Stimulated activated CD4-positive, alpha-beta T cell treated with anti-CD3 and anti-CD28 coated beads, Interleukin-4, amount 100 ng/mL, for 24 hours (primary cell): ENCODE measurements at places on chromosomes 7 and 10.

DNA sequence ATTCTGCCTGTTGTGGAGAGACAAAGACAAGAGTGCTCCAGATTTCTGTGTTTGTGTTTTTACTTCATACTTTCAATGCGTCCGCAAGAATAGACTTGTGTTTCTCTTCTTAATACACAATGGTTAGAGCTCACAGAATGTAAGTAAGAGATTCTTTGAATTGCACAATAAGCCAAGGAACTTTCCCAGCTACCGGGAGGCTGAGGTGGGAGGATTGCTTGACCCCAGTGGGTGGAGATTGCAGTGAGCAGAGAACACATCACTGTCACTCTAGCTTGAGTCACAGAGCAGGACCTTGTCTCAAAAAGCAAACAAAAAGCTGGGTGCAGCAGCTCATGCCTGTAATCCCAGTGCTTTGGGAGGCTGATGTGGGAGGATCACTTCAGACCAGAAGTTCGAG, 250.7 kb upstream of the MYO3A start:
- DNase-seq: no peak

DNA sequence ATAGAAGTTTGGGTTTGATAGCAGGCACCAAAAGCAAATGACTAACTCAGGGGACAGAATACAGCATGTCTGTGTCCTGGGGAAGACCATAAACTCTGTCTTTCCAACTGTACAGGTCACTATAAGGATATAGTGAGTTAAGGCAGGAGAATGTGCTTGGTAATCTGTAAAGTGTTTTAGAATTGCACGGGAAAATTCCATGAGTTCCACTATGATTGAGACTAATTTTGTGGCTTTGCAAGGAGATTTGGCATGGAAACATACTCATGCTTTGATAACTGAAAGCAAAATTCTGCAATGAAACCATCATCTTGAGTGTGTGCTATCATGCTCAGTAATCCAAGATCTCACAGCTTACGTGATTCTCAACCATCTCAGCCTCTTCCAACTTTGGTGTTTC, 152.6 kb downstream of the PKD1L1 start:
- DNase-seq: no peak

- no peak for DNase-seq
Observed at GRCh38 chr7:48176356-48176893, 5.2 kb downstream of the ABCA13 start.

DNA sequence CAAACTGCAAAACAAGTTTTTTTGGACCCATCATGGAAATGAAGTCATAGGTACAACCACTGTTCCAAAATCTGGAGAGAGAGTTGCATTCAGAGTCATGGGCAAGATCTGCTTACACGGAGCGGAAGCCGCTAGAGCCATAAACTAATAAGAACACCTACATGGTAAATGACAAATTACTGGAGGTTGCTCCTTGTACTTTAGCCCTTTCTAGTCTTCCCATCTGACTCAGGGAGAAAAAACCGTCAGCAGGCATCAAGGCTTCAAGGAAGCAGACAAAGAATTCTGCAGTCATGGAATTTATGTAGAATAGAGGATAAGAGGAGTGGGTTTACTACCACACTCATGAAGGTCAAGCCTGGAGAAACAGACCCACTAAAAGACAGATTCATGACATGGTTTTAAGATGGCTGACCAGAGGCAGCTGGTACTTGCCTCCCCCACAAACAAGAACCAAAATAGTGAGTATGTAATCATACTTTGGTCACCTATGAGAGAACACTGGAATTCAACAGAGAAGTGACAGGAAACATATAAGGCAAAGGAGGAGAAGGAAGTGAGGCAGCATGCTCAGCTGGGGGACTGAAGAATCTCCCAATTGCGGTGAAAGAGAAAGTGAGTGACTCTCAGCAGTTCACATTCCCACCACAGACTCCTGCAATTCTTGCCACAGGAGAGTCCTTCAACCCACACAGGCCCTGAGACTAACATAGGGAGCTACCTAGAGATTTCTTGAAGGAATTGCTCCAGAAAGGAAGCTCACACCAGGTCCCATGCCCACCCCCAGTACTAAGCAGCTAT, 42.4 kb upstream of the ASAH2 start:
- no peak for DNase-seq

GRCh38 chr7:32659853-32660252, 164.6 kb downstream of the AVL9 start:
- DNase-seq: no peak

DNA sequence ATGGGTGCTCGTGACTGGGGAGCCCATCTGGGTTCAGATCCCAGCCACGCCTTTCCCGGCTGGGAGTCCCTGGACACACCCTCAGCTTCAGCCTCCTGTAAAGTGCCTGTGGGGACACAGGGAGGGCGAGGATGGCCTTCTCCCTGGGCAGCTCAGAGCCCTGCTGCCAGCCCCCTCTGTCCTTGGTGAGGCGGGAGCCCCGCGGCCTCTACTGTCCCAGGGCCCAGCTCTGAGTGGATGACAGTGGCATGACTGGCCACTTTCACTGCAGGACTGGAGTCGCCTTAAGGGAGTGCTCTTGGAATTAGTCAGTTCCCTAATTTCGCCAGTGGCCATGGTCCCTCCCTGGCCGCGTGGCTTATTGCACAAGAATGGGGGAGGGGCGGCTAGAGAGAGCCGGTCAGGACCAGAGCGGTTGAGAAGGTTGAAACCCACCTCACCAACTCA, 4.6 kb downstream of the BRI3 start:
- DNase-seq: no peak

DNA sequence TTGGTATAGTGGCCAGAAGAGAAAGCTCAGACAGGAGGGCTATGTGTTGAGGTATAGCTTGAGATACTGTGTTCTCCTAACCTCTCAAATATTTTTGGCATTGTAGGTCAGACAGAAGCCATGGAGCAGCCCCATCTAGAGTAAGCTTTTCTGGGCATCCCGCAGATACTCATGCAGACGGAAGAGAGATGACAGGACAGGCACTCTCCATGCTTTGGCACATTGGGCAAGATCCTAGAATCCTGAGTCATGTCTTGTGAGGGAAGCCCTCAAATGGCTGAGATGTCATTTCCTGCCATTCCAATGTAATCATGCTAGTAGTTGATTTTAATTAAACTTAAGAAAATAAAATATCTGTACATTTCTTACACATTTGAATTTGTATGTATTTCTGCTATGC, 16.8 kb upstream of the KIF20B start:
- no peak for DNase-seq

DNA sequence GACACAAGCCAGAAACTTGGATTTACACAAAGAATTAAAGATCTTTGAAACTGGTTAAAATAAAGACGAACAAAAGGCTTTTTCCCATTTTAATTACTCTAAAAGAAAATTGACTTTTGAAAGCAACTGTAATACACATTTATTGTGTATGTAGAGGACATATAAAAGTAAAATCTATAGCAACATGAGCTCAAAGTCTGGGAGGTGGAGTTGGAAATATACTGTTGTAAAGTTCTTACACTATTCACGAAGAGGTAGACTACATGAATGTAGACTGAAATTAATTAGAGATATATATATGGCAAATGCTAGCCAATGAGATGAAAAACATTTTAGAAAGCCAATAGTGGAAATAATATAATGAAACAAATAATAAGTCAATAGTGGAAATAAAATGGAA, 251.0 kb downstream of the AHR start:
- DNase-seq: no peak

DNA sequence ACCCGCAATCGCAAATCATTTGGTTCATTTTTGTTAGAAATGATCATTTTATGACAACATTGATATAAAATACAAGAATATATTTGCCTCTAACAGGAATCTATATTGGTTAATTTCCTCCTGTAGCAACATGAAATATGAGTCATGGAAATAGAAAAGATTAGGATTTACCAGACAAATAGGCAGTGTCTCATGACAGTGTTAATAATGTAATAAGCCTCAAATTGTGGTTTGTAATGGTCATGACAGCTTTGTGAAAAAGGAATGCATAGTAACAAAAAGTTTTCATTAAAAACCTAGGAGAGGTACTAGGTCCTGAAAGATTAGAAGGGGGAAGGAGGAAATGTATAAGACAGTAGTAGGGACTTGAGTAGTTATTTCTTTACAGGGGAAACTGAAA, 7.9 kb upstream of the SLK start:
- DNase-seq: no peak

DNA sequence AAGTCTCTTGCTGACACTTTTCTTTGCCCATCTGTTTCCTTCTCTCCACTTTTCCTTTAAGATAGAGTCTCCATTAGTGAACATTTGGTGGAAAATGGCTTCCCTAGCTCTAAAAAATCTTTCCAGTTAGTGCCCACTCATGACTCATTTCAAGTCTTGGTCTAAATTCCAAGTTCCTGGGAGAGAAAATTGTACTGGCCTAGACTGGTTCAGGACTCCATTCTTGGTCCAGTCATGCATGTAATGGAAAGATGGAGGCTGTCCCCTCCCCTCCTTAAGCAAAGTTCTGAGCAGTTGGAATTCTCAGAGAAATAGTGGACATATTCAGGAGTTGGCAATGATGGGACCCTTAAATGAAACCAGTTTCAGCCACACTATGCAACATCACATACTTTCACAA, 3.8 kb upstream of the ALDH18A1 start:
- DNase-seq: no peak

DNA sequence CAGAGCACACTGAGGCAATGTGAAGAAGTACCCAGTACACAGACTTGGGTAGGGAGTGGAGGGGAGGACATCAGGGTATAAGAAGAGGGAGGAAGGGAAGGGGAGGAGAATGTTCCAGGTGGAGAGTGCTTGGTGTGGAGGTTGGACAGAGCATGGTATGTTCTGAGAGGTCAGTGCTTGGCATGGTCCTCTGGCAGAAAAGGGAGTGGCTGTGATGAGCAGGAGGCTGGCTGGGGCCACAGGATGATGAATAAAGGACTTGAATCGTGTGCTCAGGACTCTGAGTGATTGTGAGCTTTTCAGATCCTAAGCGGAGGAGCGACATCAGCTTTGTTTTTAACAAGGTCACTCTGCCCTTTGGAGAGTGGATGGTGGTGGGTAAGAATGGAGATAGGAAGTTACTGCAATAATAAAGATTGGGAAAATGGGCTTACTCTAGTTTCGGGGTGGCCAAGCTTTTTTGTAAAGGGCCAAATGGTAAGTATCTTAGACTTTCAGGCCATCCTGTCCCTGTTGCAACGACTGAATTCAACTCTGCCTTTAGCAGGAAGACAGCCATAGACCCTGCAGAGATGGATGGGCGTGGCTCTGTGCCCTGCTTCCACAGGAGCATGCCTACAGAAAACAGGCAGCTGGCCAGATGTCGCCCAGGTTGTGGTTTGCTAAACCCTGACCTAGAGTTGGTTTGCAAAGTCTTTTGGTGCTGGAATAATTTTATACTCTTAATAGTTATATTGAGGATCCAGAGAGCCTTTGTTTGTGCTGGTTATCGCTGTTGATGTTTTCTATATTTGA, 8.4 kb downstream of the PPP2R2D start:
- no peak for DNase-seq

- no peak for DNase-seq
Observed at GRCh38 chr10:14191871-14192270, 138.9 kb downstream of the FRMD4A start.

DNA sequence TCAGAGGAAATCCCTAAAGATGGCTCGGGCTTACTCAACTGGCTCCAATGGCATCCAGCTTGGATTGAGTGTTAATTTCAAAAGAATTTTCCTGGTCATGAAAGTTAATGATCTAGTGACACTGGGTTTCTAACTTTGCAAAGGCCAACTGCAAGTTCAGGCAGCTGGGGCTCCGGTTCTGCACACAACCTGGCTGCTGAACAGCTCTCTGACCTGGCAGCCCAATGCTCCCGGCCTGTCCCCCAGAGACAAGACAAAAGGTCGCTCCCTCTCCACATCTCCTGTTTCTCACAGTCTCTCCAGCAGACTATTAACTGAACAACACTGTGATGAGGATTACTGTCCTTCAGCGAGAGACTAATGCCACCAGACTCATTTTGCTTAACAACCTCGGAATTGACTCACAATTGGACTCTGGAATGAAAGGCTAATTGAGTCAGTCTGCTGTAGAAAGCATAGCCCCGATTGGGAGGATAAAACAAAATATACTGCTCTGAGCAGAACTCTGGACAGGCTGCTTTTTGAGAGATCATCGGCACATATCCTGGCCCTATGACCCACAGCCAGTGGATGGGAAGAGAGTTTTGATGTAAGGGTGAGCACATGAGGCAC, 174.5 kb downstream of the GFRA1 start:
- DNase-seq: no peak

DNA sequence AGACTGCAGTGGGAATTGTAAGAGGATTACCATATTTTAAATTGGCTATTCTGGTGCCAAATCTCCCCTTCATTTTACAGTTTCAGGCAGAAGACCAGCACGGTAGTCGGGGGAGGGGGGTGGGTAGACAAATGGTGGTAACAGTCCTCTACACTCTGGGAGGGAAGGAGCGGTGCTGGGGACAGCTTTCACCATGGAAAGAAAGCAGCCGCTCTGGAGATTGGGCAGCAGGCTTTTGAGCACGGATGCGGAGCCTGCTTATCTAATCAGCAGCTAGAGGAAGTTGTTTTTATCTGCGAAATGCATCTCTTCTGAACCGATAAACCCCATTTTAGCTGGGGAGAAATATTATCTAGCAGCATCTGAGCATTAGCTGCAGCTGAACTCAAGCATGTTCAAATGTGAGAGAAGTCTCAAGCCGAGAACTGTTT, 28.7 kb downstream of the IKZF1 start:
- peak; percentile 29 for DNase-seq

- DNase-seq: no peak
Observed at GRCh38 chr10:74637685-74638084, 188.7 kb upstream of the KAT6B start.

DNA sequence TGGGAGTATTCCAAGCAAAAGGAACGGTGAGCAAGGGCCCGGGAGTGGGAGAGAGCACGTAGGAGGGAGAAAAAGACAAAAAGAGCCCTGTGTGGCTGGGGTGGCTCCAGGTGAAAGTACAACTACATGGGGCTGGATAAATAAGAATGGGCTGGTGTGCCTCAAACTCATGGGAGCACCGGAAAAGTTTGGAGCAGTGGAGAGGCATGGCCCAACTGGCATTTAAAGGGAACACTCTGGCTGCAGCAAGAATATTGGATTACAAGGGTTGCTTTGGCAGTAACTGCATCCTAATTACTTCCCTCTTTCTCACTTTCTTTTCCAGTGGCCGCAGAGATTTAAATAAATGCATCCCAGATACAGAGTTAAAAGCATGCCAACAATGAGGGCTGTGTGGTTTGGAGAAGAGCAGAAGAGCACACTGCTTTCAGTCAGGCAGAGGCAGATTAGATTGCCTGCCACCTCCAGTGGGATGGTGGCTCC, 39.1 kb upstream of the HERPUD2 start:
- DNase-seq: no peak

- no peak for DNase-seq
Observed at GRCh38 chr10:122445904-122446303, 8.5 kb upstream of the ARMS2 start.

DNA sequence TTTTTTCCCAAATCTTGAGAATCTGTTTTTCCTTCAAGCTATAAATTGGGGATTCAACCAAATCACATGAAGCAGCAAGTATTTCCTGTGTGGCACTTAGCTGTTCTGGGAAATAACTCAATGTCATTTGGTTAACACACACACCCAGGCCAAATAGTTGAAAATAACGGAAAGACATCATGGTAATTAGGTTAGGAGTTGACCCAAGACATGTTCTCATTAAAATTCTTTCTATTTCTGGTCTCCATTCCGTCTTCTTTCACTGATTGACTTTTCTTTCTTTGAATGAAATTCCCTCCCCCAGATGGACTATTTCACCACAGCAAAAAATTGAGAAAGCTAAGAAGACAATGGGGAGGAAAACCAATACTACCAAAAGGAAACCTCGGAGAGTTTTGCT, 30.5 kb downstream of the NRP1 start:
- DNase-seq: no peak

GRCh38 chr7:157224627-157225026, 85.9 kb downstream of the UBE3C start:
- no peak for DNase-seq

GRCh38 chr7:101066141-101066832, 19.0 kb upstream of the TRIM56 start:
- DNase-seq: no peak
